ENCODE measurements at places on chromosomes 3 and 15.

DNA sequence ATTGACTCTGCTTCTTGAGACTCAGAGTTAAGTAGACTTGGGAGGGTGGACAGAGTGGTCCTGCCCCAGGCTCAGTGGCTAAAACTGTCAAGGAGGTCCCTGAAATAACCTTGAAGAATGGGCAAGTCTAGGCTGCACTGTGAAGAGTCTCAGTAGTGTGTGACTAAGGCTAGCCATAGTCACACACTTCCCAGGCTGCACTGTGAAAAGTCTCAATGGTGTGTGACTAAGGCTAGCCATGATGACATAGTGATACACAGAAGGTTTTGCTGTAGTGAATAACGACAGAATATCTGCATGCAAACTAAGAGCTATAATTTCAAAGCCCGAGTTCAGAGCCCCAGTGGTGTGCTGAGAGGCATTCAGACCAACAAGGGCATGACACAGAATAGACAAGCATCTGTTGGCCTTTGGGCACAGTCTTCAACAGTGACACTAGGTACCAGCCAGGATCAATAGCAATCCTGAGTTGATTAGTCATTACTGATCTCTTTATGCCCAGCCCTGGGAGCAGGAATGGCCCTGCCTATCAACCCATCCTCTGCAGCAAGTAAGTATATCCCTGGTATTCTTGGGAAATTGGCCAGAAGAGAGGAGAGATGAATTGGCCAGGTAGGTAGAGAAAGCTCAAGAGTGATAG is 72.4 kb upstream of the BBX start:
- DNase-seq: no peak
- no peak overlapping the region for H3K27ac ChIP-seq
- H3K4me1 ChIP-seq: no peaks in the 10 kb centered on the region
- H3K4me3 ChIP-seq: no peak overlapping the region
- H3K36me3 ChIP-seq: no peaks in the 10 kb centered on the region

- no peaks in the 10 kb centered on the region for H3K27me3 ChIP-seq
- no peak overlapping the region for H3K27ac ChIP-seq
- no peak for DNase-seq
- H3K4me1 ChIP-seq: no peaks in the 10 kb centered on the region
- H3K36me3 ChIP-seq: no peaks in the 10 kb centered on the region
- H3K4me3 ChIP-seq: no peak overlapping the region
These were observed 588.9 kb downstream of the MFSD1 start for GRCh38 chr3:159390656-159391212.

GRCh38 chr3:8864402-8865350 is 95.3 kb upstream of the OXTR start:
- no peaks in the 10 kb centered on the region for H3K36me3 ChIP-seq
- no peak overlapping the region for H3K27ac ChIP-seq
- H3K4me1 ChIP-seq: no peaks in the 10 kb centered on the region
- H3K4me3 ChIP-seq: no peak overlapping the region
- no peaks in the 10 kb centered on the region for H3K27me3 ChIP-seq

- no peak for DNase-seq
- no peak overlapping the region for H3K4me3 ChIP-seq
- no peak overlapping the region for H3K27ac ChIP-seq
- H3K36me3 ChIP-seq: no peaks in the 10 kb centered on the region
These were observed 133.4 kb downstream of the LPP start for GRCh38 chr3:188287339-188287738.

DNA sequence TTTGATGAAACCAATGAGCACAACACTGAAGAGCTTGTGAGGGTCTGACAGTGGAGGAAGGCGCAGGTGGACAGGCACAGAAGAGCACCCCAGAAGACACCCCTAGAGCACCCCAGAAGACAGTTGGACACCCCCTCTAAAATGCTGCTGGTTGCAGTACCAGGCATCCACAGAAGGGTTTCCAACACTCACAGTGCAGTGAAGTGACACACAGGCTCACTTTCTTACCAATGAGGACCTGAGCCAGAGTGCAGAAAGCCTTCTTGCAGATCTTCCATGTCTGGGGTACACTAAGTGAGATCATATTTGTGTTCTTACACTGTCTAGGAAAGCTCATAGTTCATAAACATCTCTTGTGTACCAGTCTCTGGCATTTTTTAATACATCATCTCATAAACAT is 27.6 kb downstream of the CCNL1 start:
- H3K4me1 ChIP-seq: no peaks in the 10 kb centered on the region
- H3K27me3 ChIP-seq: no peaks in the 10 kb centered on the region
- H3K27ac ChIP-seq: no peak overlapping the region

GRCh38 chr3:132788301-132788671 is 66.1 kb upstream of the NPHP3 start:
- no peaks in the 10 kb centered on the region for H3K36me3 ChIP-seq
- H3K4me1 ChIP-seq: no peaks in the 10 kb centered on the region
- H3K27me3 ChIP-seq: no peaks in the 10 kb centered on the region
- H3K27ac ChIP-seq: no peak overlapping the region
- no peak for DNase-seq
- H3K4me3 ChIP-seq: no peak overlapping the region

- H3K4me3 ChIP-seq: no peak overlapping the region
- H3K4me1 ChIP-seq: peaks cover 5% of the 10 kb centered on the region
- no peaks in the 10 kb centered on the region for H3K27me3 ChIP-seq
- no peak overlapping the region for H3K27ac ChIP-seq
These were observed 162.1 kb upstream of the LRIG1 start for GRCh38 chr3:66662894-66663293.
